ENCODE measurements at places on chromosomes 16 and 17. TPM values are rescaled to one million over a fixed set of nuclear protein-coding genes. Genes with fewer than 3 reads are reported as not detected.

KRTAP2-1 gene
- not detected for total RNA-seq

VWA3A gene
- total RNA-seq = 0.04 TPM

SLC12A3 gene
- total RNA-seq = not detected

CLEC3A gene
- total RNA-seq = not detected

GRCh38 chr16:16788004-16788403, 409.1 kb downstream of the NPIPA7 start:
- no peak overlapping the region for H3K4me3 ChIP-seq
- H3K4me1 ChIP-seq = no peaks in the 10 kb centered on the region
- no peaks in the 10 kb centered on the region for H3K36me3 ChIP-seq
- H3K27me3 ChIP-seq = no peaks in the 10 kb centered on the region

- peaks cover 13% of the 10 kb centered on the region for H3K4me1 ChIP-seq
- H3K27me3 ChIP-seq = no peaks in the 10 kb centered on the region
- no peak overlapping the region for H3K27ac ChIP-seq
- no peak overlapping the region for H3K4me3 ChIP-seq
- no peak for DNase-seq
Measured at GRCh38 chr17:6636105-6636504, 4.4 kb downstream of the KIAA0753 start.

NIP7 gene
- 80.1 TPM for total RNA-seq
